T-helper 2 cell treated with Interferon-gamma antibody and Interleukin-4, amounts not matched to agents 100 ng/mL and 5 ng/mL, for 36 hours (primary cell): ENCODE measurements at places on chromosomes 13 and 19. TPM values are rescaled to one million over a fixed set of nuclear protein-coding genes. Genes with fewer than 3 reads are reported as not detected.

Gene AMER2
- total RNA-seq: not detected in 2 replicates

Gene DPF1
- total RNA-seq: 1.2 and 1.6 TPM in 2 replicates

Gene THSD1
- total RNA-seq: 0.34 and 0.36 TPM in 2 replicates

Gene ZNF443
- 4.9 and 5.0 TPM in 2 replicates for total RNA-seq

Gene TNFRSF19
- total RNA-seq: 0.27 and 0.34 TPM in 2 replicates

Gene PPP1R15A
- 24.5 and 26.8 TPM in 2 replicates for total RNA-seq

Gene SMIM44
- total RNA-seq: not detected in 2 replicates

Gene DMAC2
- total RNA-seq: 44.5 and 48.9 TPM in 2 replicates

Gene ZNF615
- total RNA-seq: 7.5 and 7.9 TPM in 2 replicates

Gene DNAAF3
- 0.18 TPM in 1 of 2 replicates, not detected in the other for total RNA-seq

Gene TTYH1
- 0.80 and 1.1 TPM in 2 replicates for total RNA-seq

Gene TMEM255B
- total RNA-seq: 2.9 and 3.3 TPM in 2 replicates

Gene SLC7A9
- 0.20 and 0.55 TPM in 2 replicates for total RNA-seq

Gene CGB8
- total RNA-seq: not detected in 2 replicates

Gene EDNRB
- total RNA-seq: not detected in 2 replicates

Gene ZNF763
- total RNA-seq: 1.3 and 2.1 TPM in 2 replicates

Gene EFNA2
- total RNA-seq: not detected in 2 replicates

Gene KLK4
- total RNA-seq: not detected in 2 replicates

Gene CEACAM21
- total RNA-seq: 44.3 and 49.9 TPM in 2 replicates

Gene MUC16
- total RNA-seq: not detected in 2 replicates

Gene N4BP2L1
- 22.6 and 23.3 TPM in 2 replicates for total RNA-seq

Gene SULT2A1
- not detected in 2 replicates for total RNA-seq

Gene ERFL
- 1.7 and 1.8 TPM in 2 replicates for total RNA-seq

Gene ZNF865
- 12.3 and 13.2 TPM in 2 replicates for total RNA-seq

Gene SYCN
- total RNA-seq: not detected in 2 replicates

Gene KLF1
- 0.11 and 0.32 TPM in 2 replicates for total RNA-seq

Gene ZNF888
- 7.0 and 8.4 TPM in 2 replicates for total RNA-seq

Gene BICRA
- total RNA-seq: 15.8 and 16.6 TPM in 2 replicates

Gene ELAVL3
- 0.32 TPM in 1 of 2 replicates, not detected in the other for total RNA-seq

Gene SYT3
- total RNA-seq: not detected in 2 replicates

Gene TMC4
- 3.5 and 3.9 TPM in 2 replicates for total RNA-seq

Gene UBE2M
- total RNA-seq: 92.8 and 95.9 TPM in 2 replicates
